ENCODE measurements at places on chromosomes 3 and 15.
A peak's percentile ranks its signal among the peaks of the same experiment; 100 is the strongest.

- peak; percentile 84 for DNase-seq
Measured at GRCh38 chr15:43187544-43188155, 2.4 kb downstream of the CCNDBP1 start.

DNA sequence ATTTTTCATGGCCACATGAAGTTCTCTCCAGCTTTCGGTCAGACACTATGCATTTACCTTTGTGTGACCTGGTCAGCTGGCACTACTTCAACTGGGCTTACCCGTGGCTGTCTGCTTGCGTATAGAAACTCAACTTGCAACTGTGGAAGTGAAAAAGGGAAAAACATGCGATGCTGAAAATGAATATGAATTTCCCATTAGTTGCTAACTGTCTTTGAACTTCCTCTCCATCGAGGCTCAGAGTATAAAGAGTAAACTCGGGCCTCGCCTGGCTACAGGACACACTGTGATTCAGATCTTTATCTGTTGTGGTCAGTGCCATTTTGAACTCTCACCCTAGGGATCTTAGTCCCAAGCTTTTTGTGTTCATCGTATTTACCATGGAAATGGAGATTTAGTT lies 26.8 kb downstream of the NFKBIZ start:
- no peak for DNase-seq

DNA sequence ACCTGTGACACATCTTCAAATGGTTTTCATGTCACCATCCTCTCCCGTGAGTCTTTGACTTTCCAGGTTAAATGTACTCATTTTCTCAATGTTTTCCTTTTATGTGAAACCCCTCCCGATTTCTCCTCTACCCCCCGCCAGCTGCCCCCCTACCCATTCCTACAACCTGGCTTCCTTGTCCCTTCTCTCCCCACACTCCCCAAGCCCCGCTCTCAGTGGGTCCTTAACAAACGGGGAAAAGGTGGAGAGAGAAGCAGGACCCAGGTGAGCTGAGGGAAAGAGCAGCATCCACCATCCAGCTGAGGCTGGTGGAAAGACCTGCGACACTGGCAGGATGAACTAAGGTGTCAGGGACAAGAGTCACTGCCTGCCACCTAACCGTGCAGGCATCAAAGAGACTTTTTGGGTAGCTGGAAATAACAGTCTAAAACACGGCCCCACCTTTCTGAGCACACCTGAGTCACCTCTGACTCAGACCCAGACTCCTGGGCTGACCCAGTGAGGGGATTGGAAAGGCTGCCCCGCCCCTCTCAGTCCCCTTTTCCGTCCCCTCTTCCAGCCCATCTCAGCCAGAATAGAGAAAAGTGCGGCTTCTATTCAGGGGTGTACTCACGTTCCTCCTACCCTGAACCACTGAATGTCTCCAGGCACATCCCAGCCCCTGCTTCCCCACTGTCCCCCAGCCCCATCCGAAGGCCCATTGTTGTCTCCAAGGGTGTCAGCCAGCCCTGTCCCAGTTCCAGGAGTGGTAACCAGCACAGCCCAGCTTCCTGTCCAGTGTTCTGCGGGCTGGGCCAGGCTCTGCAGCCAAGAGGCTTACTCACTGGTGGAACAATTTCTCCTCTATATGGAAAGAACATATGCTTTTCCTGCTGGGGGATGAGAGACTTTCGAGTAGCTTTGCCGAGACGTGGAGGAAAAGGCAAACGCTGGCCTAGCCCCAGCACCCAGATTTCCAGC lies 20.4 kb downstream of the ISG20 start:
- DNase-seq = no peak

DNA sequence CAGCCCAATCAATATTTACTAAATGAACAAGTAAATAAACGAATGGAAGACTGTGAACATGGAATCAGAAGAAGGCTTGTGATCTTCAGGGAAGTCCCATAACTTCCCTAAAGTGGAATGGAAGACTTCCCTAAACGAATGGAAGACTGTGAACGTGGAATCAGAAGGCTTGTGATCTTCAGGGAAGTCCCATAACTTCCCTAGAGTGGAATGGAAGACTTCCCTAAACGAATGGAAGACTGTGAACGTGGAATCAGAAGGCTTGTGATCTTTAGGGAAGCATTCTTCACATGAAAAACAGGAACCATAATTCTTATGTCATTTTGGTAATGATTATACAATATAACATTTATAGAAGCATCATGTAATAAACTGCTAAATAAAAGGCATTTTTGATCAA lies 38.8 kb downstream of the EOGT start:
- no peak for DNase-seq

DNA sequence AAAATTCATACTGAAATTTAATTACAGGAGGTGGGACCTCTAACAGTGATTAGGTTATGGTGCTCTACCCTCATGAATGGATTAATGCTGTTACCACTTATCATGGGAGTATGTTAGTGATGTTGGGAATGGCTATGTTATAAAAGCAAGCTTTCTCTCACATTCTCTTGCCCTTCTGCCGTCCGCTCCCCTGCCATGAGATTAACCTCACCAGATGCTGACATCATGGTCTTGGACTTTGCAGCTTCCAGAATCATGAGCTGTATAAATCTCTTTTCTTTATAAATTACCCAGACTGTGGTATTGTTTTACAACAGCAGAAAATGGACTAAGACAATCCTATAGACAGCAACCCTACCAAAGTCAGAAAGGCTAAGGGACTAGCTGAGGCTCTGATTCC lies 884.8 kb downstream of the FHIT start:
- DNase-seq = no peak

GRCh38 chr3:63910001-63910400 lies 2.2 kb downstream of the SCAANT1 start:
- no peak for DNase-seq

- DNase-seq = no peak
Measured at GRCh38 chr15:70936326-70936725, 43.7 kb downstream of the LRRC49 start.

DNA sequence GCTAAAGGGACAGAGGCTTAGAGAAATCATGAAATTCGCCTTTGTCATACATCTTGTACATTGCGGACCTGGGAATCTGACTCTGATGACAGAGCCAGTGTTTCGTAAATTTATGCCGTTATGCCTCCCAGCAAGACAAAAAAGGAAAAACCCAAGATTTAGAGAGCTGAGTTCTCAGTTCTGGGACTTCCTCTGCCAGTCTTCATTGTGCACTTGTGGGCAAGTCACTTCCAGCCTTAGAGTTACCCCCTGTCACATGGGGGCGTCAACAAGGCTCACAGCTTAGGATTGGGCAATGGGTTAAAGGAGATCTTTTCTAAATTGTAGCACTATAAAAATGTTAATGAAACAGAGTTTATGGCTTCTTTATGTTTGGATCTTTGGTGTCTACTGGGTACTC lies 41.9 kb upstream of the MITF start:
- no peak for DNase-seq

DNA sequence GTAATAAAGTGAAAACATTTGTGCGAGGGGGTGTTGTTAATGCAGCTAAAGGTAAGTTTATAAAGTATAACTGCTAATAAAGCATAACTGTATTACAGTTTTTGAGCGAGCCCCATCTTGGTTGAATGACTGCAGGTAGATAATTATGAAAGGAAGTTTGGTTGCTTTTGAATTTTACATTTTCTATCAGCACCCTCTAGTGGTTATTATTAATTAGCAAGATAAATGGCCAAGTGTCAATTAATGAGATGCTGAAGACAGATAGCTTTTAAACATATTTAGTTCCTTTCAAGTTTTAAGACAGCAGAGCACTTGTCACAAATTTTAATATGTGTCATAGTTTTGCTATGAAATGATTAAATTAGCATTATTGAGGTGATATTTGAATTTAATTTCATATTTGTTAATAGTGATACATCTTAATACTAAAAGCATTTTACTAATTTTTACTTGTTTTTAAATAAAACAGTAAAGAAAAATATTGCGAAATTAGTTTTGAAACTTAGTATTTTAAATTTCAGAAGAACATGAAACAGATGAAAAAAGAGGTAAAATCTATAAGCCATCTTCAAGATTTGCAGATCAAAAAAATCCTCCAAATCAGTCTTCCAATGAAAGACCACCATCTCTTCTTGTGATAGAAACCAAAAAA lies 15.1 kb downstream of the U2SURP start:
- DNase-seq = peak; percentile 78
